ENCODE measurements at places on chromosomes 4 and X.

DNA sequence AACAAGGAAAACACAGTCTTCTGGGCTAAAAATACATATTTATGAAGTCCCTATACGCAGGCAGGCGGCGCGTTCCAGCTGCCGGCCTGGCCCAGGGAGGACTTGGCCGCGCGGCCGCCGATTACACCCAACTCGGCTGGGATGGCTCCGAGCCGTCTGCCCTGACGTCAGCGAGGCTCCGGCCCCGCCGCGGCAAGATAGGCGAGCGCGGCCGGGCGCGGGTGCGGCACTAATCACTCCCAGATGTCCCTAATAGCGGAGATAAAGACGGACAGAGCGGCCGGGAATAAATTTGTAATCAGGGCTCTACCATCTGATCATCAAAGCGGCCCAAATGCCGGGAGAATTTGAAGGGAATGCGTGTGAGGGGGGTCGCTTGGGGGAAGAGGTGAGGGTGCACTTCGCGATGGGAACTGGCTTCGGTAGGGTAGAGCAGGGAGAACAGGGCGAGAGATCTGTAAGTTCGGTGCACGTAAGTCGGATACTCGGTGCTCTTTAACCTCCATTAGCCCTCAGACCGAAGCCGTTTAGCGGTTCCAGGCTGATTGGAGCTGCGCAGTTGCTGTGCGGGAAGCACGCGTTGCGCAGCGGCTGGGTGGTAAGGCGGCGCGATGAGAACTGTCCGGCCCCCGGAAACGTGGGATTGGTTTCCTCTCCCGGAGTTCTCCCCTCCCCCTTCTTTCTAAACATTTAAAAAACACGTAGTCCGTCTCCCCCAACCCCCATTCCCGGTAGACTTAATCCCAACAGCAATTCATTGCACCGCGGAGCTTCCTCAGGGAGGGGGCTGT is 7.7 kb downstream of the HAND2 start:
- DNase-seq: no peak

DNA sequence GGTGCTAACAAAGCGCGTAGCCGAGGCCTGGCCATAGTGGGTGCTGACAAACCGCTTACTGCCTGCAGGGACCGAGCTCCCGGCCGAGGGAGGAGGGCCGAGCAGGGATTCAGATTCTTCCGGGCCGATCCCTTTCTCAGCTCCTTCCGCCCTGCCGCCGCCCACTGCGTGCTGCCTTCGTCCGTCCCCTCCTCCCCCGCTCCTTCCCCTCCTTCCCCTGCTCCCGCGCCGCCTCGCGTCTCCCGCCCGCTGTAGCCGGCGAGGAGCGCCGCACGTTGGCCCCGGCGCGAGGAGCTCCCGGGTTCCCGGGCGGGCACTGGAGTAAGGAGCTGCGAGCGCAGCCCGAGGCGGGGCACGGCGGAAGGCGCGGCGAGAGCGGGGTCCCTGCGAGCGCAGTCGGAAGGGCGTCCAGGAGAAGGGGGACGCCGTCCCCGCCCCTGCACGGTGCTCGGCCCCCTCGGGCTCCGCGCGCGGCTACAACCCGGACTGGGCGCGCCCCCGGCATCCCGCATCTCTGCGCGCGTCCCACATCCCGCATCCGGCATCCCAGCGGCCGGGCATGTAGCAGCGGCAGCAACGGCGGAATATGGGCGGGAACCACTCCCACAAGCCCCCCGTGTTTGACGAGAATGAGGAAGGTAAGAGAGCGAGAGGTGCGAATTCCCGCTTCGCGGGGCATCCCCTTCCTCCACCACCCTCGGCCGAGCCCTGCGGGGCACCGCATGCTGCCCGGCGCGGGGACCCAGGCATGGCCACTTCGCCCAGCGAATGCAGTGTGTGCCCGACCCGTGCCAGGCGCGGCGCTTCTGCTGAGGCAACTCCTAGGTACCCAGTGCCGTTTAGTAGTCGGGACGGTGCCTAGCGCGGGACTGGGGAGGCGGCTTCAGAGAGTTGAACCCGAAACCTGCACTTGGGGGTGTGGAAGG is at the start of gene STK32B:
STK32B (plus strand) TSS at position 203 of the 926 bp plus-strand sequence.
- DNase-seq: no peak

- no peak for DNase-seq
Observed at GRCh38 chr4:62377700-62378099, 1177.6 kb downstream of the ADGRL3 start.

GRCh38 chr4:15653864-15654592 is 1.1 kb downstream of the FBXL5 start:
- DNase-seq: no peak

DNA sequence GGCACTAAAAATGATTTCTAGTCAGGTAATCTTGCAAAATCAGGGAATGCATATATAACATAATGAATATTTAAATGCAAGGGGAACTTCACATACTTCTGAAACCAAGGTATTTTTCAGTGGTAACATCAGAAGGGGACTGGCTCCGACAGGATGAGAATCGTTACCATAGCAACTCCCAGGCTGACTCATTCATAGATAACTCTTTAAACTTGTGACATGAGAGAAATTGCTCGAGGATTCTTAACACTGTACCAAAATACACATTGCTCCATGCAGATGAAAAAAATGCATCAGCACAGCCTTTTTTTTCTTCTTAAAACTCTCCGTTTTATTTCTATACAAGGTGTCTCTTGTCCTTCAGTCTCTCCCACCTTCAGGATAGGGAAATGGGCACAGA is 114.3 kb downstream of the GABRB1 start:
- DNase-seq: no peak

DNA sequence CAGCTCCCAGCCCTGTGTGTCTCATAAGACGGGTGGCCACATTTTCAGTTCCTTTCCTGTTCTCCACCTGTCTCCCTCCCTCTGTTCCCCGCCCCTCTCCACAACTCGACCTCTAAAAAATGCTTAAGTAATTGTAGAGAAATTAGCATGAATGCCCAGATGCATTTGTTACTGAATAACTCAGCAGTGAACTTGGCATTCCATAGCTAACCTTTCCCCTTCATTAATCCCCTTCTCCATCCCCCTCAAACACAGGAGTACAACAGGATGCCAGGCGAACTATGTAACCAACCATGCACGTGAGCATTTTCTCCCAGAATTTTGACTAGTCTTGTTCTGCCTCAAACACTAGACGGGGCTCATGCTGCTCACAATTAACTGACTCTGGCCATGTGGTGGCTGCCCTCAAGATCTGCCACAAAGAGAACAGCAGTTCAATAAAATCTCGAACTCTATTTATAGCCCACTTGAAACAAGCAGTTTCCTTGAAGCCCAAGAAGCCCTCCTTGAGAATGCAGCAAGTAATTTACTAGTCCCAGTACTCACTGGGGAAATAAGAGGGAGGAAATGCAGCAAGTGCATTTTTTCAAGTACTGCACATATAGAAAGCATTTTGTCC is 351.2 kb downstream of the ARHGAP24 start:
- no peak for DNase-seq

- no peak for DNase-seq
Observed at GRCh38 chr4:83361416-83362103, 26.9 kb upstream of the HPSE start.

DNA sequence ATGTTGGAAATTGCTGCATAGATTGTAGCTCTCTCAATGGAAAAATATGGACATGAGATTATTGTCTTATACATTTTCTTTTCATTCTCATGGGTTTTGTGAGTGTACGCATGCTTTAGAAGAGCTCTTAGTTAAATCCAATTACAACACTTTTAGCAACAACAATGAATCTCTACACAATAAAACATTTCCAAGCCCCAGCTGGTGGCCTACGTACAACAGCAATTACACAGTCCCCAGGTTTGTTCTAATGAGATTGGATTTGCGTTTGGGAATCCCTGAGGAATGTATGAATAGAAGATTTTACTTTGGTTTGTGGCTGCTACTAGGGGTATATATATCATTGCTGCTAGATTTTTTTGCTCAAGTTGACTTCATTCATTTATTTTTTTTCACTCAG is 98.6 kb downstream of the FHDC1 start:
- no peak for DNase-seq

DNA sequence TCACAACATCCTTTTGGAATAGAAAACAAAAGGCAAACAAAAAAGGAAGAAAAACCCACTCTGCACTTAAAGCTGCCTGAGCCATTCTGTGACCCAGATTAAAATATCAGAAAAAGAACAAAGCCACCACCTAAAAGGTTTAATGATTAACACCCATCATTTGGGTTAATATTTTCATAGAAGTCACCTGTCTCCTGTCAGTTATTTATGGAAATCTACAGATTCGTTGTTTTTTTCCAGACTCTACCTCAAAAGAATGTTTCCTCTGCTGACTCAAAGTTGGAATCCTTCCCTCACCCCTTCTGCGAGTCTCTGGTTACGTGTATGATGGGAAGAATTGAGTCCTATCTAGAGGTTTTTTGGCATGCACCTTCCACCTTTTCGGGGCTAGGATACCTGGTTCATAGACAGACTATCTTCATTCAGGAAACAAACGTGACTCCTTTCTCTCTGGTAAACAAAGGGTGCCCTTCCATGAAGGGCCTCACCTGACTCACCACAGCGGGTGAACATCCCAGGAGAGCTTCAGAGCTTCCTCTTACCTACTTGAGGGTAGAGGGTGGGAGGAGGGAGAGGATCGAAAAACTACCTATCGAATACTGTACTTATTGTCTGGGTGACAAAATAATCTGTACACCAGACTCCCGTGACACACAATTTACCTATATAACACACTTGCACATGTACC is 19.6 kb upstream of the CA5B start:
- DNase-seq: no peak

DNA sequence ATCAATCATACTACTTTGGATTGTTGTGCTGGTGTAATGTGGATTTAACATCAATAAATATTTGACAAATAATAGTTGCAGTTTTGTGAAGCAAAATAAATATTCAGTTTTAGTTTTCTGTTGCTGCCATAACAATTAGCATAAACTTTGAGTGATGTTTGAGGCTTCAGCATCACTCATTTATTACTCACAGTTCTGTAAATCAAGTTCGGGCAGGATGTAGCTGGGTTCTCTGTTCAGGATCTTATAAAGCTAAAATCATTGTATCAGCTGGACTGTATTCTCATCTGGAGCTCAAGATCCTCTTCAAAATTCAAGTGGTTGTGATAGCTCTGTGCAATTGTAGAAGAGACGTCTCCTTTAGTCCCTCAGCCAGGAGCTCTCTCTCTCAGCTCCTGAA is 81.7 kb downstream of the CBR4 start:
- DNase-seq: no peak

DNA sequence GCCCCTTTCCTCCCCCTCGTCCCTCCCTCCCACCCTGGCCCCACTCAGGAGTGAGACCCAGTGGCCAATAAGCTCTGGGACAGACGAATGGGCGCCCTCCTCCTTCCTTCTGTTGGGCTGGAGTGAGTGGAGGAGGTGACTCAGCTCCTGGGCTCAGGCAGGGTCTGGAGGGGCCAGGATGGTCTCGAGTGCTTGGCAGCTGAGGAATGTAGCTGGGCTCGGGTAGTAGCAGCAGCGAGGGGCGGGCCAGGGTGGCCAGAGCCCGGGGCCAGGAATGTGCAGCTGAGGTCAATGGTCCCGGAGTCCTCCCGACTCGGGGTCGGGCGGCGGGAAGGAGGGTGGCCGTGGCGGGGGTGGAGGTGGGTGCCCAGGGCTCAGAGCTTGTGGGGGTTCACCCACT is 15.0 kb downstream of the G6PD start:
- DNase-seq: no peak

DNA sequence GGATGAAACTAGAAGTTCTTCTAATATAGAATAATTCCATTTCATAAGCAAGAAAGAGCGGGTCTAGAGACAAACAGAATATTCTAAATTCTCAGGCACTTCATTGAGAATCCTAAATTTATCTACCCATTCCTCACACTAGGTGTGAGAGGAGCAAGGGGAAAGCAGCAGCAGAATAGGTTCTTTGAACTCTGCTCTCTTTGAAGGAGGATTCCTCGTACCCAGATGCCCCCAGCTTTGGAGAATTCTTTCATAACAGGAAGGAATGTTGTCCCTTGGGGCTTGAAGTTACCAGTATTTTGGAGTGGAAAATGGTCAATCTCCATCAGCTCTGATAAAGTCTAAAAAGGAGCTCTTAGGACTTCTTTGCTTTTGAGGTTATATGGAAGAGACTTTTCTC is 59.7 kb upstream of the RASGEF1B start:
- no peak for DNase-seq

- DNase-seq: no peak
Observed at GRCh38 chr4:156635051-156635450, 336.5 kb downstream of the PDGFC start.

DNA sequence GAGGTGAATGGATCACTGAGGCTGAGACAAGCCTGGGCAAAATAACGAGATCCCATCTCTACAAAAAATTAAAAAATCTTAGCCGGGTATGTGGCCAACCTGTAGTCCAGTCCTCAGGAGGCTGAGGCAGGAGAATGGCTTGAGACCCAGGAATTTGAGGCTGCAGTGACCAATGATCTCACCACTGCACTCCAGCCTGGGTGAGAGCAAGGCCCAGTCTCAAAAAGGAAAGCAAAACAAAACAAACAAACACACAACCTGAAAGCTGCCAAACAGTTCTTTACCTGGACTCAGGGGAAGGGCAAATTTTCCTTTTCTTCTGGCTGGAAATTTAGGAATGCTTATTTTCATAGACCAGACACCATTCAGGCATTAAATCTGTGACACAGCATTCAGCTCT is 163.1 kb upstream of the FAT1 start:
- no peak for DNase-seq

GRCh38 chr4:7677799-7678301 is 243.1 kb upstream of the PSAPL1 start:
- DNase-seq: no peak

DNA sequence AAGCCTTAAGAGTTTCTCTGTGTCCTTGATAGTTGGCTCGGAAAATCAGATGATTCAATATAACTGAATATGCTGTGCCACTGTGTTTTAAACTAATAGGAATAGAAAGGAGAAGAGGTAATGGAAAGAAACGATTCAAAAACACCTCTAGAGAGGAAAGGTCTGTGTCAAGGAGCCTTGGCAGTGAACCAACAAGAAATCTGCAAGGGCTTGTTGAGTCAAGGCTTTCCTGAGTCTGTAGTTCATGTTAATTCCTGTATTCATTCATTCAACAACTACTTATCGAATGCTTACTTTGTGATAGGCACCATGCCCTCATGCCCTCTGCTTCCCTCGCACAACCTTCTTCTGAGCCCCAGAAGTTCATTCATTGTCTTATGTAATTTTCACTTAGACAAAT is 336.0 kb downstream of the PDHA2 start:
- DNase-seq: no peak

GRCh38 chr4:148255344-148255720 is 186.9 kb downstream of the NR3C2 start:
- DNase-seq: no peak

- DNase-seq: no peak
Observed at GRCh38 chr4:20987191-20987590, 286.9 kb downstream of the PACRGL start.

All from stimulated activated CD8-positive, alpha-beta memory T cell treated with anti-CD3 and anti-CD28 coated beads, Interleukin-4, amount 100 ng/mL, for 24 hours (primary cell).